Breast epithelium (tissue), 4 donors: ENCODE measurements at places on chromosomes 5 and 9. TPM values are rescaled to one million over a fixed set of nuclear protein-coding genes. Genes with fewer than 3 reads are reported as not detected.

The CDO1 gene
- 54.7 TPM for total RNA-seq

The CAMK2A gene
- total RNA-seq: not detected

The ALG2 gene
- total RNA-seq: 44.5 TPM

The ADAMTSL2 gene
- 0.44 TPM for total RNA-seq

The HSD17B3 gene
- 1.1 TPM for total RNA-seq

The RBM22 gene
- total RNA-seq: 57.8 TPM

The SPINK1 gene
- 1.6 TPM for total RNA-seq

The CSF1R gene
- 79.0 TPM for total RNA-seq

The MRPL22 gene
- 23.4 TPM for total RNA-seq

The FAM163B gene
- total RNA-seq: not detected

The PGM5 gene
- 30.8 TPM for total RNA-seq

The JAKMIP2 gene
- total RNA-seq: under 0.01 TPM

The SLCO6A1 gene
- total RNA-seq: not detected
